ENCODE measurements at places on chromosomes 13 and 19. TPM values are rescaled to one million over a fixed set of nuclear protein-coding genes. Genes with fewer than 3 reads are reported as not detected.

DNA sequence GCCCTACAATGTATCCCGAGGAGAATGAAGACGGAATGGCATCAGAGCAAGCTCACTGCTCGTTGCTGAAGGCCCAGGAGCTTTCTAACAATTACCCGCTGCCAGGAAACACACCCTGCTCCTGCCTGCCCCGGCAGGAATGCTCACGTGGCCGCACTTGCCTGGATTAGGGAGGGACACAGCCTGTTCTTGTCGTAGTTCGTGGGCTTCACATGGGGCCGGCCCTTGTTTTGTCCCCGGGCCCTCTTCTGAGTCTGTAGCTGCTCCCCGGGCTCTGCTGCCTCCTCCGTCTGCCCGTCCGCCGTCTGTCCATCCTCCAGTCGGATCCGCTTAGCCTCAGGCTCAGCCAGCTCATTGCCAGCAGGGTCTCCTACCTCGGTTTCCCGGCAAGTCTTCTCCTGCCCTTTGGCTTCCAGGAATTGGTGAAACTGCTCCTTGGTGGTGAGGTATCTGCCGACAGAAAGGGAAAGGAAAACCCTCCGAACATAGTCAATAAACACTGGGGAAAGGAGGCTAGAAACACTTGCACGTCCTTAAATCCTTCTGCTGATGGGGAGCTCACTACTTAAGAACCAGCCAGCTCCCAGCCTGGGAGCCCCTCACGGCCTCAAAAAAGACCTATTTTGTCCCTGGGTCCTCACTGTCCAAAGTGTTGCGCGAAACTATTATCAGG is 941 bp downstream of the DUS3L start:
- DNase-seq: no peak

The ZNF600 gene
- 16.2 TPM for total RNA-seq

DNA sequence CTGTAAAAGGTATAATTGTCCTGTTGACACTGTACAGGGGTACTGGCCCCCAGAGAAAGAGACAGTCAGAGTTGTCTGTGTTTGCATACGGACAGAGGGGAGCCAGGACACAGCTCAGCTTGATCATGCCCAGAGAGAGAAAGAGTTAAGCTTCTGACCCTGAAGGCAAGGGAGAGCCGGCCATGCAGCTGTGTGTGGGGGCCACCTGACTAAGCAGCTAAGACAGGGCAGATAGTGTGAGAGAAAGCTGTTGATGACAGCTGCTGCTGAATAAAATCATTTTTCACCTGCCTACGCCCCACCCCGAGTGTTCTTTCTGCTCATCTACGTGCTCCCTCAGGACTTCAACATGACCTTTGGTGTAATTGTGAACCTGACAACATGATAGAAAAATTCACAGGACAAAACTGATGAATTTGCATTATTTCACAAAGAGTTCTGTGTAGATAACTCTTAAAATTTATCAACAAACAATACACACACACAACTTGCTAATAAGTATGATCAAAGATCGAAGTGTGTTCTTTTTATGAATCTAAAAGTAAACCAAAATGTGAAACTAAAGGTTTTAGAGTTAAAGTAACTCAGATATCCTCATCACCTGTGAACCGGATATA is 1294.3 kb upstream of the ATXN8OS start:
- DNase-seq: no peak

The SLC1A6 gene
- not detected for total RNA-seq

The JUNB gene
- total RNA-seq: 945 TPM

DNA sequence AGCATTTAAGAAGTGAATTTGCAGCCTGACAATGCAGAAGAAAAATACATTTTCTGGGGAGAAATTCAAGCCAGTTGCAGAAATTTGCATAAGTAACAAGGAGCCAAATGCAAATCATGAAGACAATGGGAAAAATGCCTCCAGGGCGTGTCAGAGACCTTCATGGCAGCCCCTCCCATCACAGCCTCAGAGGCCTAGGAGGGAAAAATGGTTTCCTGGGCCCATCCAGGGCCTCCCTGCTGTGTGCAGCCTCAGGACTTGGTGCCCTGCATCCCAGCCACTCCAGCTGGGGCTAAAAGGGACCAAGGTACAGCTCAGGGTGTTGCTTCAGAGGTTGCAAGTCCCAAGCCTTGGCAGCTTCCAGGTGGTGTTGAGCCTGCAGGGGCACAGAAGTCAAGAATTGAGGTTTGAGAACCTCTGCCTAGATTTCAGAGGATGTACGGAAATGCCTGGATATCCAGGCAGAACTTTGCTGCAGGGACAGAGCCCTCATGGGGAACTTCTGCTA is 16.7 kb upstream of the ITM2B start:
- no peak for DNase-seq

The SLC25A15 gene
- total RNA-seq: 8.4 TPM

- DNase-seq: no peak
These were observed 85.2 kb upstream of the USP29 start for GRCh38 chr19:57034544-57034943.

DNA sequence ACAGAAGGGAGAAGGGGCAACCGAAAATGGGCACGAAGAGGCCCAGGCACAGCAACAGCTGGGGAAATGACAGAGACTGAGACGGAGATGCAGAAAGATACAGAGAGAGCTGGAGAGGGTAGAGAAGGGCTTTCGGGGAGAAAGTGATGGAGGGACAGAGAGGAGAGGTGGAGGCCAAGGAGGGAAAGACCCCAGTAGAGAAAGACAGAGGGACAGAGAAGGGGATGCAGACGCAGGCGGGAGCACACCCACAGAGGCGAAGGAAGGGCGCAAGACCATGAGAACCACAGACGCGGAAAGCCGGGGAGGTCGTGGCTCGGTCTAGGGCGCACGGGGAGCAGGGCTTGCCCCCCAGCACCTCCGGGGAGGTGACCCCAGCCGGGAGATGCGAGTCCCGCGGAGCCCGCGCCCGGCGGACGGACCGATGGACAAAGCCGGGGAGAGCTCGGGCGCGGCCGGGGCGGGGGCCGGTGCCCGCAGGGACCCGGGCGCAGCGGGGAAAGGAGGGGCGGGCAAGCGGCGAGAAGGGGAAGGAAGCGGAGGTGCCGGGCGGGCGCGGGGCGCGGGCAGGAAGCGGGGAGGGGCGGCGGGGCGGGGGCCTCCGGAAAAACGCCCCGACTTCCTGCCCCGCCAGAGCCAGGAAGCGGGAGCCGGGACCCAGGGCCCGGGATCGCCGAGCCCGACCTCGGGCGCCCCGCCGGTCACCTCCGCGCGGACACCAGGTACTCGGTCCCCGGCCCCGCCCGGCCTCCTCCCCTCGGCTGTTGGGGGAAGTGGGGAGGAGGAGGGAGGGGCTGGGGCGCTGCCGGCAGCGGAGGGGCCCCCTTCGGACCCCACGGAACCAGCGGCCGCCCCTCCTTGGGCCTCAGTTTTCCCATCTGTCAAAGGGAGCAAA is at the start of gene ARHGEF1:
Gene ARHGEF1, plus strand, starts transcription at position 617 of the 895 bp plus-strand sequence. CDS start 4,899 bp downstream, outside the sequence.
- no peak for DNase-seq

- no peak for DNase-seq
These were observed 53.0 kb upstream of the ATP12A start for GRCh38 chr13:24627090-24627714.

DNA sequence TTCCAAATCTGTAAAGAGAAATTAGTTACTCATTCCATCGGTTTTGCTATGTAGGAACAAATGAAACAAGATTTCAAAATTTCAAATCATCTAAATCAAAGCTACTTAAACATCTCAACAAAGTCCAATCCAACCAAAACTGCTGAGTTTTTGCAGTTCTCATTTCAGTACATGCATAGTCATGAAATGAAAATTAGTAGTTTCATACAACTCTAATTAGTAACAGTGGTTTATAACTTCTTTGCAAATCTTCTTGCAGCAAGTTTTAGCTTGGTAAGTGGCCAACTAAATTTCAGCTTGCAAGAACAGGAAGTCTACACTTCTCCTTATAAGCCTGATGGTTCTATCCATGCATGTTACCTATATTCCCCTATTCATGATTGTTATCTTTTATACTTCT is 75.6 kb downstream of the SPRY2 start:
- no peak for DNase-seq

The TMEM38A gene
- 2.0 TPM for total RNA-seq

GRCh38 chr13:71752775-71753513 is 114.1 kb downstream of the DACH1 start:
- DNase-seq: no peak

GRCh38 chr19:2201473-2202148 is 34.5 kb downstream of the PLEKHJ1 start:
- DNase-seq: no peak

- DNase-seq: no peak
These were observed 19.2 kb downstream of the RANBP3 start for GRCh38 chr19:5958851-5959122.

DNA sequence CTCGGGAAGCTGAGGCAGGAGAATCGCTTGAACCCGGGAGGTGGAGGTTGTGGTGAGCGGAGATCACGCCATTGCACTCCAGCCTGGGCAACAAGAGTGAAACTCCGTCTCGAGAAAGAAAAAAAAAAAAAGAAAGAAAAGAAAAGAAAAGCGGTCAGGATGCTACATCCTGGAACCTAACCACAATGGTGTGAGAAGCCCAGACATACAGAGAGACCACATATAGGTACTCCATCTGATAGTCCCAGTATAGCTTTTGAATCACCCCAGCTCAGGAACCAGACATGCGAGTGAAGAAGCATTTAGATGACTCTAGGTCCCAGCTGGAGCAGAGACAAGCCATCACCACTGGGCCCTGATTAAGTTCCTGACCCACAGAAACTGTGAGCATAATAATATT is 3.2 kb downstream of the IFNL1 start:
- DNase-seq: no peak

DNA sequence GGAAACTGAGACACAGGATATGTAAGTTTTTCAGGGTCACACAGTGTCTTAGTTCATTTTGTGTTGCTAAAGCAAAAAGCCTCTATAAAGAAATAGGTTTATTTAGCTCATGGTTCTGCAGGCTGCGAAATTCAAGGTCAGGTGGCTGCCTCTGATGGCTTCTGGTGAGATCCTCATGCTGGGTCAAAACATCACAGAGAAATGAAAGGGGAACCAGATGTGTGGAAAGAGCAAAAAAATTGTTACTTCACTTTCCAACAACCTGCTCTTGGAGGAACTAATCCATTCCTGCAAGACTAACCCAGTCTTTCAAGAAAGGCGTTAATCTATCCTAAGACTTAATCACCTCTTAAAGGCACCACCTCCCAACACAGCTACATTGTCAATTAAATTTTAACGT is 64.2 kb upstream of the UBL3 start:
- no peak for DNase-seq

The MAP2K7 gene
- total RNA-seq: 10.7 TPM

GRCh38 chr13:37001921-37002250 is 1.3 kb downstream of the EXOSC8 start:
- DNase-seq: no peak

The MYH14 gene
- total RNA-seq: 141 TPM

The MBD3L4 gene
- total RNA-seq: not detected

- no peak for DNase-seq
These were observed 222.0 kb downstream of the B3GLCT start for GRCh38 chr13:31421756-31422155.
